Left ventricle myocardium inferior (tissue), 1 donor: ENCODE measurements at places on chromosomes 7 and 10.

- no peaks in the 10 kb centered on the region for H3K36me3 ChIP-seq
- H3K27ac ChIP-seq, result no peak overlapping the region
- H3K4me3 ChIP-seq, result no peak overlapping the region
These were observed 2.6 kb upstream of the CYP26A1 start for GRCh38 chr10:93071177-93071472.

GRCh38 chr7:15854841-15855524 is 168.5 kb upstream of the MEOX2 start:
- no peak overlapping the region for H3K4me3 ChIP-seq
- no peaks in the 10 kb centered on the region for H3K27me3 ChIP-seq
- H3K27ac ChIP-seq, result peak overlapping the region; percentile 52
- no peak for DNase-seq
- H3K4me1 ChIP-seq, result peaks cover 29% of the 10 kb centered on the region

DNA sequence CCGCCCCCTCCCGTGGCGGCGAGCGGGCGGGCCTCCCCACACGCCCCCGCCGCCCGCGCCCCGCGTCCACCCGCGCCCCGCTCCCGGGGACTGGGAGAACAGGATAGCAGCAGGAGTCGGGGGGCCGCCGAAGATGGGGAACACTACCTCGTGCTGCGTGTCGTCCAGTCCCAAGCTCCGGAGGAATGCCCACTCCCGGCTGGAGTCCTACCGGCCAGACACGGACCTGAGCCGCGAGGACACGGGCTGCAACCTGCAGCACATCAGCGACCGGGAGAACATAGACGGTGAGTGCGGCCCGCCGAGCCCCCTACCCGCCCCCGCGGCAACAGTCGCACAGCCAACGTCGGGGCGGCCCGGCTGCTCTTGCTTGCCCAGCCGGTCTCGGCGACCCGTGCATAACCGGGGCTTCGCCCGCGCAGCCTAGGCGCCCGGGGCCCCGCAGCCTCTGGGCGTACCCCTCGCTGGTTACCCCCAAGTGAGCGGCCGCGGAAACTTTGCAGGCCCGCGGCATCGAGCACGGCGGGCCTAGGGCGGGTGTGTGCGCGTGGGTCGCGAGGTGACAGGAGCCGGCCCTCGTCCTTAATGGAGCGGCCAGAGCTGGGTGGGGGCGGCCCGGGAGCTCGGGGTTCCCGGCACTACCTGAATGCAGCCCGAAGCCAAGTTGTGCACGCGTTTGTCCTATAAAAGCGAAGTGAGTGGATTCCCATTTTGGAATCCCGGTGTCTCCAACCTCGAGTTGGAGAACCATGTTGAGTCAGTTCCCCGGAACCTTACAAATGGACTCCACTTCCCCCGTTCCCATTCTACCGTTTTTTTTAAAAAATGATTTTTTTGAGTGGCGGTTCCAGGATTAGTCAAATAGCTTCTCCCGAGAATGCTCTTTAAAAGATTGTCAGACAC is 863 bp downstream of the CCNY start:
- peaks cover 6% of the 10 kb centered on the region for H3K36me3 ChIP-seq
- peaks cover 93% of the 10 kb centered on the region for H3K4me1 ChIP-seq
- peak overlapping the region; percentile 85 for H3K4me3 ChIP-seq
- peak; percentile 40 for DNase-seq

- peaks cover 17% of the 10 kb centered on the region for H3K27me3 ChIP-seq
- peaks cover 45% of the 10 kb centered on the region for H3K4me1 ChIP-seq
- no peaks in the 10 kb centered on the region for H3K36me3 ChIP-seq
- H3K27ac ChIP-seq, result peak overlapping the region; percentile 56
These were observed 980 bp downstream of the ADAMTS14 start for GRCh38 chr10:70673043-70673928.

DNA sequence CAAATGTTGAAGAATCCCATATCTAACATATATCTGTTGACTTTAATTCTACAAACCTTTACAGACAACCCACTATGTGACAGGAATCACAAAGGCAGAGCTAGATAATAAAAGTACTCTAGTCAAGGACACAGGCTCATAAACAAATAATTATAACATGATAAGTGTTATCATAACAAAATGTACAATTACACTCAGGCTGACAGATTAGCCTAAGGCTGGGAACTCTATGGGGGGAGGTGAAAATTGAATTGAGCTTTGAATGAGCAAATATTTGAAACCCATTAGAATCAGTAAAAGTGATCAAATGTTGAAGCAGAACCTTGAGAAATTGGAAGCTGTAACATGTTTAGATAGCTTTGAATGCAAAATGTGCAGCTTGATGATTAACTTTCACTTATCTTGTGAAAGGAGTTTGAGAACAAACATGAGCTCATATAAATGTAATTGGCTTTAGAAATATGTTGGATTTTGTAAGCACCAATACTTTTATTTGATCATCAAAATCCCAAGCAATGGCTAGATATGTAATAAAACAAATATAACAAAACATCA is 970.2 kb downstream of the SORCS3 start:
- H3K4me3 ChIP-seq, result no peak overlapping the region
- H3K27ac ChIP-seq, result no peak overlapping the region
- no peaks in the 10 kb centered on the region for H3K27me3 ChIP-seq
- DNase-seq, result no peak

GRCh38 chr10:69321039-69321715 is 42.9 kb downstream of the HK1 start:
- H3K4me1 ChIP-seq, result peaks cover 88% of the 10 kb centered on the region
- H3K4me3 ChIP-seq, result no peak overlapping the region
- DNase-seq, result no peak
- H3K27ac ChIP-seq, result peak overlapping the region; percentile 98
- H3K36me3 ChIP-seq, result no peaks in the 10 kb centered on the region

DNA sequence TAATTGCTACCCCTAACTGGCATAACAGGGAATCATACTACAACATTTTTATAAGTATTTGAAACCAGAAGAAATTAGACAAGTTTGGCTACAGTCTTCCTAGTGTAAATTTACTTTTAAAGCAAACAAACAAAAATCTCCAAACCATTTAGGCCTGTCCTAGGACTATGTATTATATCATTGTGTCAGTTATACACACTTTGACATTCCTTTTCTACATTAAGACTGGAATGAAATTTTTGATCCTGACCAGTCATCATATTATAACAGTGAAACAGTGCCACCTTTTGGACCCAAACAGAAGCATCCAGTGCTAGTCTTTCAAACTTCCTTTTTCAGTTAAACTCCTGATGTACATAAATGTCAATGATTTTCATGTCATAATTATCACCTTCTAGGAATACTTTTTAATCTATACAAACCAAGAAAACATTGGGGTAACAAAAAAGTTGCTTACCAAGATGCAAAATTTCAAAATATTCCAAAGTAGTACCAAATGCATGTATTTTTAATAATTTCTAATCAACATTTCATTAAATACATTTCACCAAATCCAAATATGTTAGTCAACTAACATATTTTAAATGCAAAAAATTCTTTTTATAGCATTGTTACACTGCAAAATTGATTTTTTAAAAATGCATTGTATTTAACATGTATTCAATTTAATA is 75.7 kb downstream of the IMMP2L start:
- DNase-seq, result no peak
- H3K27ac ChIP-seq, result no peak overlapping the region
- no peaks in the 10 kb centered on the region for H3K36me3 ChIP-seq
- no peaks in the 10 kb centered on the region for H3K4me1 ChIP-seq
- no peaks in the 10 kb centered on the region for H3K27me3 ChIP-seq
- H3K4me3 ChIP-seq, result no peak overlapping the region

- DNase-seq, result no peak
- no peaks in the 10 kb centered on the region for H3K27me3 ChIP-seq
- no peaks in the 10 kb centered on the region for H3K4me1 ChIP-seq
- no peak overlapping the region for H3K27ac ChIP-seq
- no peak overlapping the region for H3K4me3 ChIP-seq
These were observed 36.2 kb upstream of the FOXL3 start for GRCh38 chr7:253581-254336.

DNA sequence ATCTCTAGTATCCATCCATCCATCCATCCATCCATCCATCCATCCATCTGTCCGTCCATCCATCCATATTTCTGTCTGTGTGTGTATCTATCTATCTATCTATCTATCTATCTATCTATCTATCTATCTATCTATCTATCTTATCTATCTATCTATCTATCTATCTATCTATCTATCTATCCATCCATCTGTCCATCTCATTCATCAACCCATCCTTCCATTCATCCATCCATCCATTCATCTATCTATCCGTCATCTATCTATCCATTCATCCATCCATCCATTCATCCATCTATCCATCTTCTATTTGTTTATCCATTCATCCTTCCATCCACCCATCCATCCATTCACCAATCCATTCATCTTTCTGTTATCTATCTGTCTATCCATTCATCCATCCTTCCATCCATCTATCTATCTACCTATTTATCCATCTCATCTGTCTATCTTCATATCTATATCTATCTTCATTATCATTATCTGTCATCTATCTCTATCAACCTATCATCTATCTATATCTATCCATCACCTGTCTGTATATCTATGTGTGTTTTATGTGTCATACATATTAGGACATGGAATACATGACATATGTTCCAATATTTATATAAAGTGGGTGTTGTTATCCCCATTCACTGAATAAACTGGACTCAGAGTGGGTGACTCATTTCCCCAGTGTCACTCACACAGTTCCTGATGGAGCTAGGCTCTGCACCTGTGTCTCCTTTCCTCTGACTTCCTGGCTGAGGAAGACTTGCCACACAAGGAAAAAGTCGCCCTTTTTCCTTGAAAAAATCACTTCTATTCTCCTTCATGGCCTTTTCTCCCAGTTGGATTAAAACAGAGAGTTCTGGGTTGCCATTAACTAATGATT is 200.1 kb downstream of the CCDC3 start:
- H3K36me3 ChIP-seq, result no peaks in the 10 kb centered on the region
- no peak overlapping the region for H3K4me3 ChIP-seq
- no peak for DNase-seq
- no peaks in the 10 kb centered on the region for H3K27me3 ChIP-seq
- H3K4me1 ChIP-seq, result no peaks in the 10 kb centered on the region

- no peak for DNase-seq
- peaks cover 9% of the 10 kb centered on the region for H3K4me1 ChIP-seq
- no peak overlapping the region for H3K4me3 ChIP-seq
These were observed 27.2 kb downstream of the CDH23 start for GRCh38 chr10:71423901-71424300.

DNA sequence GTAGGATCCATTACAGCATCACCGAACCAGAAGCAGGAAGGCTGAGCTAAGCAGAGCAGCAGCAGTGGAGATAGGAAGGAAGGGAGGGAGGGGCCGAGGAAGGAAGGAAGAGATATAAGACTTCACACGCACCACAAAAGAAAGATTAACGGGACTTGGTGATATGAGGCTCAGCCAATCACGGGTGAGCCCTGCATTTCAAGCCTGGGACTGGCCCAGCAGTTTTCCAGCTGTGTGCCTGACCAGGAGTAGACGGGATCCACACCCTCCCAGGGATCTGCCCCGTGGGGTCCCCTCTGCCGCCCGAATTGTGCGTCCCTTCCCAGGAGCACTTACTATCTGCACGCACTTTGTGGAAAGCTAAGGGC is 16.2 kb downstream of the ATG9B start:
- DNase-seq, result no peak
- peak overlapping the region; percentile 79 for H3K27ac ChIP-seq
- H3K4me3 ChIP-seq, result peak overlapping the region; percentile 47
- peaks cover 67% of the 10 kb centered on the region for H3K4me1 ChIP-seq
- peaks cover 7% of the 10 kb centered on the region for H3K27me3 ChIP-seq

GRCh38 chr10:101014966-101015581 is 15.5 kb downstream of the LZTS2 start:
- H3K27ac ChIP-seq, result no peak overlapping the region
- peaks cover 47% of the 10 kb centered on the region for H3K27me3 ChIP-seq
- no peaks in the 10 kb centered on the region for H3K36me3 ChIP-seq
- DNase-seq, result no peak
- H3K4me1 ChIP-seq, result peaks cover 39% of the 10 kb centered on the region

- no peak overlapping the region for H3K27ac ChIP-seq
- H3K36me3 ChIP-seq, result no peaks in the 10 kb centered on the region
- no peak overlapping the region for H3K4me3 ChIP-seq
These were observed 819.1 kb downstream of the GRID1 start for GRCh38 chr10:85547460-85548023.

- H3K27ac ChIP-seq, result no peak overlapping the region
- no peak for DNase-seq
- H3K36me3 ChIP-seq, result no peaks in the 10 kb centered on the region
- H3K4me1 ChIP-seq, result peaks cover 23% of the 10 kb centered on the region
- H3K27me3 ChIP-seq, result no peaks in the 10 kb centered on the region
- no peak overlapping the region for H3K4me3 ChIP-seq
These were observed 70.8 kb downstream of the CREB5 start for GRCh38 chr7:28483112-28483511.

GRCh38 chr10:88952647-88953111 is at the start of gene ACTA2:
Gene ACTA2, minus strand, starts transcription at chr10:88952773. Its CDS starts 3,843 bp downstream, at chr10:88948930.
- H3K36me3 ChIP-seq, result no peaks in the 10 kb centered on the region
- peaks cover 33% of the 10 kb centered on the region for H3K4me1 ChIP-seq
- no peaks in the 10 kb centered on the region for H3K27me3 ChIP-seq
- peak within 1 kb of the TSS; percentile 79 for H3K27ac ChIP-seq

GRCh38 chr7:89312551-89312950 is 517.0 kb upstream of the TEX47 start:
- no peaks in the 10 kb centered on the region for H3K27me3 ChIP-seq
- no peak for DNase-seq
- no peaks in the 10 kb centered on the region for H3K4me1 ChIP-seq
- no peak overlapping the region for H3K27ac ChIP-seq

DNA sequence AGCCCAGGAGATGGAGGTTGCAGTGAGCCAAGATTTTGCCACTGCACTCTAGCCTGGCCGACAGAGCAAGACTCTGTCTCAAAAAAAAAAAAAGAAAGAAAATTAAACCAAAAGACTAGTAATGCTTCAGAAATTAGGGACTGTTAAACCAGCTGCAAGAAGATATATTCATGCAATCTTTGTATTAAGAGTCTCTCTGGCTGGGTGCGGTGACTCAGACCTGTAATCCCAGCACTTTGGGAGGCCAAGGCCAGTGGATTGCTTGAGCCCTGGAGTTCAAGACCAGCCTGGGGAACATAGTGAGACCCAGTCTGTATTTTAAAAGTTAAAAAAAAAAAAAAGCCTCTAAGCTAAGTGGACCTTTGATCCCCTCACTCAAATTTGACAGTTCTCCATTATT is 2.5 kb upstream of the HNRNPF start:
- H3K36me3 ChIP-seq, result no peaks in the 10 kb centered on the region
- no peak for DNase-seq
- H3K4me3 ChIP-seq, result no peak overlapping the region
- no peaks in the 10 kb centered on the region for H3K27me3 ChIP-seq
- H3K4me1 ChIP-seq, result peaks cover 32% of the 10 kb centered on the region

GRCh38 chr7:44176486-44176885 is 12.8 kb downstream of the GCK start:
- H3K27ac ChIP-seq, result no peak overlapping the region
- no peak for DNase-seq
- no peak overlapping the region for H3K4me3 ChIP-seq
- H3K36me3 ChIP-seq, result no peaks in the 10 kb centered on the region
- H3K4me1 ChIP-seq, result peaks cover 10% of the 10 kb centered on the region

GRCh38 chr7:70787771-70788170 is 344.2 kb upstream of the GALNT17 start:
- no peak for DNase-seq
- H3K4me3 ChIP-seq, result no peak overlapping the region
- no peaks in the 10 kb centered on the region for H3K4me1 ChIP-seq
- H3K27ac ChIP-seq, result no peak overlapping the region
- peaks cover 81% of the 10 kb centered on the region for H3K36me3 ChIP-seq

- H3K27ac ChIP-seq, result no peak overlapping the region
- no peaks in the 10 kb centered on the region for H3K27me3 ChIP-seq
- H3K36me3 ChIP-seq, result no peaks in the 10 kb centered on the region
- peaks cover 7% of the 10 kb centered on the region for H3K4me1 ChIP-seq
- H3K4me3 ChIP-seq, result no peak overlapping the region
- DNase-seq, result no peak
These were observed 66.7 kb downstream of the NOD1 start for GRCh38 chr7:30411897-30412296.
